Hypothalamus (tissue), 51 donors: ENCODE measurements at places on chromosomes 3 and 15.

- DNase-seq = no peak
Measured at GRCh38 chr3:73530022-73530396, 94.7 kb downstream of the PDZRN3 start.

- no peak for DNase-seq
Measured at GRCh38 chr15:41486286-41486685, 7.4 kb upstream of the ITPKA start.

DNA sequence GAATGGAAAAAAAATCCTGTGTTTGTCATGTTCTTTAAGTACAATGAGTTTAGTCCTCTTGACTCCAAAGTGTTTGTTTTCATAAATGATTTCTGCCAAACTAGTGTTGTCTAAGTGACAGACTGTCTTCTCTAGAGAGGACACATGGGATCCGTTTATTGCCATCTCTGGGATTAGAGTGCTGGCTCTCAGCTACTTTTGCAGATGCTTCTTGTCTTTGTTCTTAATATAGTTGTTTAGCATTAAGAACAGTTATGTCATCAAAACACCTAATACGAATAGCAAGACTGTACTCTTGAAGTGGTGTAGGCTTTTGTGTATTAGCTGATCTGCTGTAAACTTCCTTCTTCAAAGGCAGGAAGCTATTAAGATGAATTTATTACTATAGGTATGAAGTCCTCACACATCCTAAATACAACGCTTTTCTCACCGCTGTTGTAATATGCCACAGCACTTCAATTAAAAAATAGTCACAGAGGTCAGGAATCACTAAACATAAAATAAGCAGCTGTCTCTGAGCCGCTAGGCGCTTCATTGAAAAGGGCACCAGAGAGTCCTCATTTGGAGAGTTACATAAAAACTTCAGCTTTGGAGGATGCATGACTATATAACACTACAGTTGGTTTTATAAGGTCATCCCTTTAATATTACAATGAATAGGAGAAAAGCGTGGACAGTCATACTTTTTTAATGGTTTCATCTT is 128.3 kb upstream of the ZNF385D start:
- DNase-seq = no peak

DNA sequence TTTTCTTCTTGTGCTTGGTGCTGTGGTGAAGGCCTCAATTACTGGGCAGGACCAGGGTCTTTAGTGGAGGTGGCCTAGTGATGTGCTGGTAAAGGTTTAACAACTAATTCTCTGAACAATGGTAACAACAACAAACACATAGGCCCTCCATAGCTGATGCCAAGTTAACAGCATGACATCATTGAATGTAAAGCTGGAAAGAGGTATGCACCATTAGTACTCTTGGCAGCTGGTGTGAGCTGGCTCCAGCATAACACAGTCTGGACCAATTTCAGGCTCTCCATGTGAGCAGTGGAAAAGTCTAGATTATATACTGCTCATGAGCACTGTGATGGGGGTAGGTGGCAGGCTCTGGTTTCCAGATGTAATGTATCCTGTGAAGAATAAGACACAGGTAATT is 61.8 kb downstream of the SLC7A14 start:
- DNase-seq = no peak

- no peak for DNase-seq
Measured at GRCh38 chr3:171506743-171507319, 46.6 kb upstream of the TNIK start.

DNA sequence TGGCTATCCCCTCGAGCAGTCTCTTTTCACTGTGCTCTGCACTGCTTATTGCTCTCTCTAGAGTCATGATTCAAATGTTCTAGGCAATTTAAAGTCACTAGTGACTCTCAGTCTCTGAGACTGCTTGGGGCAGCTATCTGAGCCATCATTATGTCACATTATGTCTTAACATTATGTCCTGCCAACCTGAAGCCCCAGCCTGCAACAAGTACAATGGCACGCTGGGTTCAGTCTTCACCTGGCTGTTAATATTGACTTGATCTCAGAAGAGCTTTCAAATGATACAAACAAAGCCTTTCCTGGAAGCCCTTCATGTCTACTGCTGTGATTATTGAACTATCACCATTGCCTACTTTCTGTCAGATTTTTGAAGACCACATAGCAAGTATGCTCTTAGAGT is 128.1 kb upstream of the GRM7 start:
- DNase-seq = no peak

- no peak for DNase-seq
Measured at GRCh38 chr3:28698706-28699105, 350.1 kb upstream of the AZI2 start.
